ENCODE measurements at places on chromosomes 7 and 10.

GRCh38 chr7:88289564-88290025, 17.1 kb downstream of the STEAP4 start:
- DNase-seq: no peak

GRCh38 chr10:92662848-92663247, 26.9 kb upstream of the HHEX start:
- no peak for DNase-seq

- DNase-seq: no peak
Measured at GRCh38 chr7:88432301-88432700, 125.6 kb upstream of the STEAP4 start.

- DNase-seq: no peak
Measured at GRCh38 chr7:102434039-102434486, 688 bp downstream of the ORAI2 start.

GRCh38 chr7:115066634-115067033, 144.7 kb downstream of the MDFIC start:
- DNase-seq: no peak

- DNase-seq: no peak
Measured at GRCh38 chr7:1931951-1932270, 261.8 kb downstream of the ELFN1 start.

DNA sequence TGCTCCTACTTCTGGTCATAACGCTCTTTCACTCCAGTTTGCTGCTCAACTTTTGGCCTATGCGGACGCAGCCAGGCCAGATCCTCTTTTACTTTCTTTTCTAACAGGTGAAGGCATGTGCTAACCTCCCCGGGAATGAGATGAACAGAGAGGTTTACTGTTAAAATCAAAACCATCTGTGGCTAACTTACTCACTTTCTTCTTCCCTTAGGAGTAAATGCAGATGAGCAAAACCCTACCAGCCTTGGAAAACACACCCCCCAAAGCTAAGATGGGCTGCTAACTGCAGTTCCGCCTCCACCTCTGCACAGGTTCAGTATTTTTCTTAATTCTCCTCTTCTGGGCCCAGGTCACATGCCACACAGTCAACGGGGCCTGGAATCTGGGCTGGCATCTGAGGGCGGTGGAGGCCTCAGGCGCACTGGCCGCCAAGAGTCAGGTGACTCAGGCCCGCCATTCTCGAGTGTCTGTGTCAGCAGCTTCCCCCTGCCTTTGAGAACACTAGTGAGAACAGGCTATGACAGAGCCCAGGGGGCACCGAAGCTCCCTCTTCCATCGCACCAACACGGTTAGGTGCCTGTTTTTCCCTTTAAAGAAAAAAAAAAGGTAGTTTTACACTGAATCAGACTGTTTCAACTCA, 11.1 kb downstream of the FAM53B start:
- DNase-seq: no peak

DNA sequence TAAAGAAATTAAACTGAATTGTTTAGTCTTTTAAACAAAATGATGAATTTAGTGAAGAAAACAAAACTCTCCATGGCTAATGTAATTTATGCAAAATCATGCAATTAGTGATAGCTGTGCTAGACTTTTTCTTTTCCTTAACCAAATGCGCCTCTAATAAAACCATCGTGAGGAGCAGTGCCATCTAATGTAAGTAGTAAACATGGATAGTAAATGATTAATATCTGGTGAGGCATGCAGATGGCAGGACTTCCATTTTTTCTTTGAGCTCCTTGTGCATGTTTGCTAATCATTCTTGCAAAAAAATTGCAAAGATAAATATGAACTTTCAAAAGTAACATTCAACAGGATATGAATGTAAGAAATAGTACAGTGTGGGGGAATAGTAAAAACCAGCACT, 2.3 kb downstream of the INSYN2A start:
- DNase-seq: no peak

DNA sequence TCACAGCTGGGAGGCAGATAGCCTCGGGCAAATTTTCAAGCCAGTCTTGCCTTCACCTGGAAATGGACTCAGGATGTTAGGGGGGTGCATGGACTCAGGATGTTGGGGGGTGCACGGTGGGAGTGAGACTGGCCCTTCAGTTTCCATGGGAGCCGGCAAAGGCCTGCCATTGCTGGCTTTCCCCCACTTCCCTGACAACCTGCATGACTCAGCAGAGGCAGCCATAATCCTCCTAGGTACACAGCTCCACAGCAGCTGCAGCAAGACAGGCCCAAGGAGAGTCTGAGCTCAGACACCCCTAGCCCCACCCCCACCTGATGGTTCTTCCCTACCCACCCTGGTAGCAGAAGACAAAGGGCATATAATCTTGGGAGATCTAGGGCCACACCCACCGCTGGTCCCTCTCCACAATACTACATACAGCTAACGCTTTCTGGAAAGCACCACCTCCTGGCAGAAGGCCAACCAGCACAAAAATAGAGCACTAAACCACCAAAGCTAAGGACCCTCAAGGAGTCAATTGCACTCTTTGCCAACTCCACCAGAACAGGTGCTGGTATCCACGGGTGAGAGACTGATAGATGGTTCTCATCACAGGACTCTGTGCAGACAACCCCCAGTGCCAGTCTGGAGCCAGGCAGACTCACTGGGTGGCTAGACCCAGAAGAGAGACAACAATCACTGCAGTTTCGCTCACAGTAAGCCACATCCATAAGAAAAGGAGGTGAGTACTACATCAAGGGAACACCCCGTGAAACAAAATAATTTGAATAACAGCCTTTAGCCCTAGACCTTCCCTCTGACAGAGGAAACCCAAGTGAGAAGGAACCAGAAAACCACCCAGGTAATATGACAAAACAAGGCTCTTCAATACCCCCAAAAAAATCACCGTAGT, 18.3 kb downstream of the C7orf25 start:
- no peak for DNase-seq

- DNase-seq: peak; percentile 49
Measured at GRCh38 chr10:99560277-99561126, 27.8 kb downstream of the NKX2-3 start.

DNA sequence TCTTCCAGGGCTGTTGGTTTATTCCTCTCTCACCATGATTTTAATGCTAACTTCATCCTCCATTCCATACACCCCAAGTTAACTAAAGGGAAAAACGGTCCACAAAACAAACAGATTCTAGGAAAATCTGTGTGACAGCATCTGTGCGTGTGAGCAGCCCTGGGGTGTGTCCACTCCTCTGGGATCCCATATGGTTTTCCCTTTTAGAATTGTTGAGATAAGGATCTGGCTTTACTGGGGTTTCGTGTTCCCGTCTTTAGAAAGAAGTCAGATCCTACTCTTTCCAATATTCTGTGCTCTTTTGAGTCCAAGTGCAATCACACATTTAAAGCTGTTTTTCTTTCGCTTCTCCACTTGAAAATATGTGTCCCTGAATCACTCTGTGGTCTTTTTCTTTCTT, 257.1 kb downstream of the KLF6 start:
- no peak for DNase-seq

DNA sequence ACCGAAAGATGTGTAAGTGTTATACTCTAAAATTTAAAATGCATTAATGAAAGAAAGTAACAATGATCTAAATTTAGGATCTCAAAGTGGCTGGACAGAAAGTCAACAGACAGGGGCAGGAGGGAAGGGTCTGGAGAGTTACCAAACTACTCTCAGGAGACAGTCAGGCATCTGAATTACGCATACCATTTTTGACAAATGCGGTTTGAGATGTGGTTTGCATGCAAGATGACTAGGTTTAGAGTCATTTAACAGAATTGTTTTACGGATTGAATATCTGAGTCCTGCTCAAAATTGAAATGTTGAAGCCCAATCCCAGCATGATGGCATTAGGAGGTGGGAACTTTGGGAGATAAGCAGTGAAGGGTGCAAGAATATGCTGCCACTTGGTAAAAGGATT, 314.1 kb downstream of the WDR11 start:
- DNase-seq: no peak

GRCh38 chr10:17113889-17114540, 15.6 kb downstream of the CUBN start:
- no peak for DNase-seq

- DNase-seq: peak; percentile 57
Measured at GRCh38 chr7:30164567-30164966, 29.8 kb downstream of the MTURN start.

GRCh38 chr7:1893036-1893435, 223.0 kb downstream of the ELFN1 start:
- no peak for DNase-seq

- DNase-seq: peak; percentile 20
Measured at GRCh38 chr7:104956753-104957450, 57.1 kb upstream of the KMT2E start.

DNA sequence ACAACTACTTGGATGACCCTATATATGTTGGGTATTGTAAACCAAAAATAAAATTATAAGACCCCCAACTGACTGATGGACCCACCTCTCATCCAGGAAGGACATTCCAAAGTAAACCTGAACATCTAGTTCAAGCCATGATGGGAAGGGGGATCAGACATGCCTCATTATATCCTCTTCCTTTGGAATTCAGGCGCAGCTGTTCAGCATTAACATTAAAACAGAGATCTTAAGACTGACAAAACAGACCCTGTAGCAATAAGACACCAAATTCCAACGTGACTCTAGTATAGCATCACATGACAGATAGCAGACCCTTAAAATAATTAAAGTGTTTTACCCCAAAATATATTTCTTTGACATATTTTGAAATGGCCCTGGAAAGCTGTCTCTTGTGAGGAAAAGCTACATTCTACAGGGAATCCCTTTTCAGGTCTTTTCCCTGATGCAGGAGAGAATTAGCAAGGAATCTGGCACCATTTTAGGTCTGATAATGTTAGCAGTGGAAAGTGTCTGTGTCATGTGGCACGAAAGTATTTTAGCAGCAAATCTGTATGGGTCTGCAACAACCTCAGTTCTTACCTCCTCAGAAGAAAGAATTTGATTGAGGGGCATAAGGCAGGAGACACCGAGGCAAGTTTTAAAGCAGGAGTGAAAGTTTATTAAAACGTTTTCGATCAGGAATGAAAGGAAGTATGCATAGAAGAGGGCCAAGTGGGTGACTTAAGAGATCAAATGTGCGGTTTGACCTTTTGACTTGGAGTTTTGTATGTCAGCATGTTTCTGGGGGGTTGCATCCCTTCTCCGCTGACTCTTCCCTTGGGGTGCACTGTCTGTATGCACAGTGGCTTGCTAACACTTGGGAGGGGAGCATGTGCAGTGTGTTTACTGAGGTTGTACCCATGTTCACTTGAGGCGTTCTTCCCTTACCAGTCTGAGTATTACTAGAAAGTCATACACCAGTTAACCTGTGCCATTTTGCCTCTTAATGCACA, 236.6 kb upstream of the PPP1R3A start:
- no peak for DNase-seq

DNA sequence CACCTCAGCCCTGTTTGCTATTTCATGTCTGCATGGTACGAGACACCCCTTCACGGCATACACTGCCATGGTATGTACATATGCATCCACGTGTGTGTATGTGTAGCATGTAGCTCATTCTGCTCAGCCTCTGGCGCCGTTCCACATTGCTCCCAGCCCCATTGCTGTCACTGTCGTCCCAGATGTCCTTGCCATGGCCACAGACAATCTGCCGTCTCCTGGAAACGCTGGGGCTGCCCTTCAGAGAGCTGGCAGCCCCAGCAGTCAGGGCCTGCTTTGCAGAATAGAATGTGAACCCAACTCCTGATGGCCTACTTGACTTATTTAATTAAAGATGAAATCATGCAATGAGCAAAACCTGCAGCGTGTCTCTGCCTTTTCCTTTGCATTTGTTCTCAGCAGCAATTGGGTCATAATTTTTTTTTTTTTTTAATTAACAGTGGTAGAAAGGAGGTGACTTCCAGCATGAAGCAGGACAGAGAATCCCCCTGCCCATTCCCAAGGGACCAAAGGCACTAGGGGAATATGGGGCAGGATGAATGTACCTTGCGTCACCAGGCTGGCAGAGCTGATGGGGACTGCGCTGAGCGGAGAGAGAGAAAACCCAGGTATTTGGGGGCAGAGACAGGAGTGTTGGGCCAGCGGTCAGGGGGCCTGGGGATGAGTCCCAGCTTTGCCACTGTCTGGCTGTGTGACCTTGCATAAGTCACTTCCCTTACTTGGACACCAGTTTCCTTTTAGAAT, 49.2 kb downstream of the CHST3 start:
- no peak for DNase-seq

- DNase-seq: no peak
Measured at GRCh38 chr7:131194070-131194865, 133.4 kb upstream of the MKLN1 start.

DNA sequence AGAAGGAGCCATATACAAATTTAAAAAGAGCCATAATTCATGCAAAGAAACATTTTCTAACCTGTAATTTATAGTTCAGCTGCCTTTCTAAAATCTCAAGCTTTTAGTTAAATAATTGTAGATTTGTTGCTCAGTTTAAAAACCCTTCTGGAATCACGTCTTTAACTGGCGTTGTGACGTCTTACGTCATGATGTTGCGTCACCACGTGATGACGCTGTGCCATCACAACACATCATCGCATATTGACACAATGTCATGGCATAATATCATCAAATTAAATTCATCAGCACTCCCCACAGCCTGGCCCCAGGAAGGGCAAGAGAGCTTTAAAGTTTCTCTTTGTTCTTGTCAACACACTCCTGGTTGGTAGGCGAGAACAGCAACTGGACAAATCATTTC, 194.8 kb downstream of the GRM8 start:
- DNase-seq: no peak

- no peak for DNase-seq
Measured at GRCh38 chr7:95586951-95587301, 9.4 kb downstream of the PDK4 start.

- no peak for DNase-seq
Measured at GRCh38 chr10:57262892-57263291, 901.8 kb upstream of the ZWINT start.

GRCh38 chr7:26419198-26419597, 127.5 kb downstream of the SNX10 start:
- no peak for DNase-seq

GRCh38 chr10:123890756-123891143, 857 bp downstream of the CPXM2 start:
- no peak for DNase-seq

DNA sequence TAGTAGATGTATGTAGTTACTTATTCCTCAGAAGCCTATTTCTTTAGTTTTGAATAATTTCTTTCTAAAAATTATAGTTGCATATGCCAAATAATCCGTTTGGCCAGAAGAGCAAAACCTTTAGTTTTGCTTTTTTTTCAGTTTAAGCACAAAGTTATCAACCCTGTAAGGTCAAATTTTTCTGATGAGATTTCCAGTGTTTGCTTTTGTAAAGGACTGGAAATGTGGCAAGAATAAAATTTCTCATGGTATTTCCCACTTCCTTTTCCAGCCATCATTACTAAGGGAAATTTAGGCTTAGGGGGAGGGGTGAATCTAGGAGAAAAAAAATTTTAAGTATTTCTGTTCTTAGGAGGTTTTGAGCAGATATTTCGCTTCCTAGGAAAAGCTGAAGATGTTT, 7.6 kb downstream of the CALD1 start:
- DNase-seq: no peak

GRCh38 chr7:127886248-127886647, 145.0 kb downstream of the LRRC4 start:
- DNase-seq: no peak

- no peak for DNase-seq
Measured at GRCh38 chr7:77917500-77918262, 119.1 kb downstream of the PHTF2 start.

All from HL-60 (cell line).